ENCODE measurements at places on chromosomes 6 and 20.
A peak's percentile ranks its signal among the peaks of the same experiment; 100 is the strongest.

DNA sequence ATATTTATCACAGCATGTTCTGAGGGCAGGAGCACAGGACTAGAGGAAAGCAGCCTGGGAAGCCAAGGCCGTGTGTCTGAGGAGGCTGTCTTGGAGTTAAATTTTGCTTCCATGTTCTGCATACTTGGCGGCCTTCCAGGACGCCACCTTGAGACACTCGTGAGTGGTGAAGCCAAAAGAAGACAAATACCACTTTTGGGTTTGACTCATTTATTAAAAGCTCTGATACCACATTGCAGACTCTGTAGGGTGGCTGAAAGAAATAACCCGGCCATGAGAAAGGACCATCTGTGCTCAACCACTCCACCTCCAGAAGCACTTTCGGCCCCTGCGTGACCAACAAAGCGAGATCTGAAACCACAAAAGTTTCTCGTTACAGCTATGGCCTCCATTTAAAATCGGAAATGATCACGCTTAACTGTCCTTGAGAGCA, 120.0 kb downstream of the TMEM242 start:
- no peak for ATAC-seq

DNA sequence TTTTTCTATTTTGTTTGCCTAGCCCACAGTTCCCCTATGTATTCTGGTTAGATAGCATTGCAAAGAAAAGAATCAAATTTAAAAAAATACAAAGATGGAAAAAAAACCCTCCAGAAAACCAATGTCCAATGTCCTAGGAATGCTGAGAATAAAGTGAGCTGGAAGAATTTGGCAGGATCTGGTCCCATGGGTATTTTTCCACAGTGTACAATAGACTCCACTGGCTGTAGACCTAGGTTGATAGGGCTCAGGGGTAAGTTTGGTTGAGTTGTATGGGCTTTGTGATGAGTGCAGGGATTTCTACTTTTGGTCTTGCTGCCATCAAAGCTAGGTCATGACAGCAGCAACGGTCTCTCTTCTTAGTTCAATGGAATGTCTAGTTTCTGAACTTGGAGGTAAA, 41.5 kb downstream of the SLC22A2 start:
- no peak for ATAC-seq

GRCh38 chr20:20079102-20079784, 26.9 kb downstream of the CFAP61 start:
- ATAC-seq: no peak

DNA sequence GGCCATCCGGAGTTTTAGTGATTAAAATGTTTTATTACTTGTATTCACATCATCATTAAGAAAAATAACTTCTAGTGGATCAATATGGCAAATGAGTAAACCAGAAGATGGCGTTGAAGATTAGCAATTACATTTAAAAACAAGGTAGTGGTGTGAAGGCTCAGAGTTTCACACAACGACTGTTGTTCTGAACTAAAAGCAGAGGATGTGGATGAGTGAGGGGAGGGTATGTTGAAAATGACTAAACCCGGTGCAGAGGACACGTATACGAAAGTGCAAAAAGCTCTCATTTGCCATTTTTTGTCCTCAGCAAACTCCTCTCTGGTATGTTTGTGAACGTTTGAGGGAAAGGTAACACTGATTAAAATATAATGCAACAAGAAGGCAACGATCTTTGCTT, 1.9 kb upstream of the IRF4 start:
- no peak for ATAC-seq

GRCh38 chr20:56621730-56622129, 7.4 kb upstream of the TFAP2C start:
- no peak for ATAC-seq

GRCh38 chr6:33057222-33058150, 16.0 kb downstream of the HLA-DPA1 start:
- no peak for ATAC-seq

GRCh38 chr6:20434766-20435165, 33.1 kb downstream of the E2F3 start:
- peak; percentile 75 for ATAC-seq

- no peak for ATAC-seq
Measured at GRCh38 chr6:18488004-18488403, 100.9 kb downstream of the RNF144B start.

DNA sequence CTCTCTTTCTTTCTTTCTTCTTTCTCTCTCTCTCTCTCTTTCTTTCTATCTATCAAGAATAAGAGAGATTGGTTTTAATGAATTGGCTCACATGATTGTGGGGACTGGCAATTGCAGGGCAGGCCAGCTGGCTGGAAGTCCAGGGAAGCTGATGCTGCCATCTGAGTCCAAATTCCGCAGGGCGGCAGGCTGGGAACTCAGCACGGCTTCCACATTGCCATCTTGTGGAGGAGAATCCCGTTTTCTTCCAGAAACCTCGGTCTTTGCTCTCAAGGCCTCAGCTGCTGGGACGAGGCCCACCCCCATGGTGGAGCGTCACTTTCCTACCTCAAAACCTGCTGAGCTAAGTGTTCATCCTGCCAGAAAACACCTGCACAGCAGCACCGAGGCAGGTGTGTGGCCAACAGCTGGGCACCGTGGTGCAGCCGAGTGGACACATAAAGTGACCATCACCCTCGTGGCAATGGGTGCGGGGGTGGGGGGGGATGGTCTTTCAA, 58.8 kb upstream of the SLCO4A1 start:
- no peak for ATAC-seq

DNA sequence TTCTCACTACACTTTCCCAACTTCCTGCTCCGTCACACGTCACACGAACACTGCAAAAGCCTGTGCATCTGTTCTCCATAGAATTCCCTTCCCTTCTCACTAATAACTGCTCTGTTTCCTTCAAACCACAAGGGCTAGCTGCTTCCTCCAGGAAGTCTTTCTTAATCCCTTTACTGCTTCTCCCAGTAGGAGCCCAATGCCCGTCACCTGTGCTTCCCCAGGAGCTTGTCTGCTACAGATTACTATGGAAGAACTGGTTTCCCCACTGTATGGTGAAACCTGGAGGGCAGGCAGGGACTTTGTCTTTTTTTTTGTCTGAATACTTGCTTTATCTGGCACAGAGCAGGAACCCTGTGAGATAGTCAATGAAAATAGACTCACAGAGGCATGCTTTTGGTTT, 444.7 kb upstream of the MAP3K7 start:
- ATAC-seq: no peak

GRCh38 chr20:45087097-45087790, 13.7 kb downstream of the KCNS1 start:
- ATAC-seq: no peak

GRCh38 chr20:62025832-62026563, 39.7 kb downstream of the TAF4 start:
- ATAC-seq: peak; percentile 35

GRCh38 chr6:108557494-108558371, 3.0 kb upstream of the FOXO3 start:
- ATAC-seq: peak; percentile 47

DNA sequence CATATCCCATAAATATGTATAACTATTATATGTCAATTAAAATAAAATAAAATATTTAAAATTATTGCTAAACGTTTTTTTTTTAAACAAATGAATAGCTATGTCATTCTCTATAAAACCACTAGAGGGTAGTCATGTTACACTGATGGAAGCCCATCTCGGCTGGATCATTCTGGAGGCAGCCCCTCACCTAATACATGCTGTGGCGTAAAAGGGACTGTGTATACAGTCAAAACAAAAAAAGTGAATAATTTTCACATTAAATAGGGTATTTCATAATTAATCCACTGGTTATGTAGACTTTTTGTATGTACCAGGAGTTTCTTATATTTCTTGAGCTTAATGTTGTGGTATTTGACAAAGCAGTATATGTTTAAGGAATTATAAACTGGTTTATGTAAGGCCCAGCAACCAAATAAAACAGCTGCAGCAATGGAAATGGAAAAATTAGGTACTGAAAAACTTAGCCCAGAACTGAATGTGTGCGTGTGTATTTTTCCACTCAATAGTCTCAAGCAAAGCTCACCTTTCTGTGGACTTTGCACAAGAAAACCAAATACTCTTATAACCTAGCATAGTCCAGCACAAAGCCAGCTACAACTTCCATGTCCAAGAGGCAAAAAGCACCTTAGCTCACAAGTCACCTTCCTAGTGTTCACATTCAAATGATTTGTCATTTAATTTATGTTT, 81.7 kb downstream of the COL9A1 start:
- ATAC-seq: peak; percentile 74

DNA sequence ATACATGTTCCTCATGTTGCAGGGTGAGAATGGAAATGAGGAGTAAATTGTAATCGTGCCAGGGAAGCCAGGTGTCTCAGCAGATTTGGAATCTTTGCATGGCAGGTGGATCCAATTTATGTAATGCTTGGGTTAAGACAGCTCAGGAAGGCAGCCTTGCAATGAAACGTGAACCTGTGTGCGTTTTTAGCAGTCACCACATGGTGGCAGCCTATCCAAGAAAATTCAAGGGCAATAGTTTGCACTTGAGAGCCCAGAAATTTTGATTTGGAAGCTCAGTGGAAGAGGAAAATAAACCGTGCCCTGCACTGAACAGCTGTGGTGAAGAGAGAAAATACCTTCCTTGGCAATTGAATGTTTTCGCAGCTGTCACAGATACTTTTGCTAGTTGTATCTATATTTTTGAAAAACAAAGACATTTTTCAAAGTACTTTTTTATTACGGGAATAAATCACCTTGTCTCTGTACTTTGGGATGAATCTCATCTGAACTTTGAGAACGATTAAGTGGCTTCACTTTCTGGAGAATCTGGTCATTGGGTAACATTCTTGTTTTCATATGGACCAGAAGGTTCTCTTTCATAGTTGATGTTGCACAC, 26.5 kb downstream of the MTHFD1L start:
- ATAC-seq: peak; percentile 69

- peak; percentile 31 for ATAC-seq
Measured at GRCh38 chr6:41286544-41287346, at the start of gene TREM1. TSS of gene TREM1 (minus strand) at chr6:41286682. CDS start at chr6:41286655, 27 bp downstream.

DNA sequence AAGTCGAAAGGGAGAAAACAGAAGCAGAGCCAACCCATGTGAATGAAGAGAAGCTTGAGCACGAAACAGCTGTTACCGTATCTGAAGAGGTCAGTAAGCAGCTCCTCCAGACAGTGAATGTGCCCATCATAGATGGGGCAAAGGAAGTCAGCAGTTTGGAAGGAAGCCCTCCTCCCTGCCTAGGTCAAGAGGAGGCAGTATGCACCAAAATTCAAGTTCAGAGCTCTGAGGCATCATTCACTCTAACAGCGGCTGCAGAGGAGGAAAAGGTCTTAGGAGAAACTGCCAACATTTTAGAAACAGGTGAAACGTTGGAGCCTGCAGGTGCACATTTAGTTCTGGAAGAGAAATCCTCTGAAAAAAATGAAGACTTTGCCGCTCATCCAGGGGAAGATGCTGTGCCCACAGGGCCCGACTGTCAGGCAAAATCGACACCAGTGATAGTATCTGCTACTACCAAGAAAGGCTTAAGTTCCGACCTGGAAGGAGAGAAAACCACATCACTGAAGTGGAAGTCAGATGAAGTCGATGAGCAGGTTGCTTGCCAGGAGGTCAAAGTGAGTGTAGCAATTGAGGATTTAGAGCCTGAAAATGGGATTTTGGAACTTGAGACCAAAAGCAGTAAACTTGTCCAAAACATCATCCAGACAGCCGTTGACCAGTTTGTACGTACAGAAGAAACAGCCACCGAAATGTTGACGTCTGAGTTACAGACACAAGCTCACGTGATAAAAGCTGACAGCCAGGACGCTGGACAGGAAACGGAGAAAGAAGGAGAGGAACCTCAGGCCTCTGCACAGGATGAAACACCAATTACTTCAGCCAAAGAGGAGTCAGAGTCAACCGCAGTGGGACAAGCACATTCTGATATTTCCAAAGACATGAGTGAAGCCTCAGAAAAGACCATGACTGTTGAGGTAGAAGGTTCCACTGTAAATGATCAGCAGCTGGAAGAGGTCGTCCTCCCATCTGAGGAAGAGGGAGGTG, 38.7 kb downstream of the ZBTB2 start:
- no peak for ATAC-seq

DNA sequence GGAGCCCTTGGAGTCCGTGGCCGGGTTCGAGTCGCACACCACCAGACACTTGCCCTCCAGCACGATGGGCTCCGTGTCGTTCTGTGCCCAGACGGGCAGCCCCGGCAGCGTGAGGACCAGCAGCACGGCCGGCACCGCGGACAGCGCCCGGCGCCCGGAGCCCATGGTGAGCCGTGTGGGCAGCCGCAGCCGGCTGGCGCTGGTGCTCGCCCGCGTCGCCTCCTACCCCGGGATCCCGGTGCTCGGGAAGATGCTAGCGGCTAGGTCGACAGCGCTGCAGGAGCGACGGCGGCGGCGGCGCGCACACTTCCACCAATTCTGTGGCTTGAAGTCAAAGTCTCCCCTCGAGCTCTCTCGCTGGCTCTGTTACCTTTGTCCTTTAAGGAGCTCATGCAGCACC, 1.3 kb downstream of the CBLN4 start:
- ATAC-seq: peak; percentile 79

DNA sequence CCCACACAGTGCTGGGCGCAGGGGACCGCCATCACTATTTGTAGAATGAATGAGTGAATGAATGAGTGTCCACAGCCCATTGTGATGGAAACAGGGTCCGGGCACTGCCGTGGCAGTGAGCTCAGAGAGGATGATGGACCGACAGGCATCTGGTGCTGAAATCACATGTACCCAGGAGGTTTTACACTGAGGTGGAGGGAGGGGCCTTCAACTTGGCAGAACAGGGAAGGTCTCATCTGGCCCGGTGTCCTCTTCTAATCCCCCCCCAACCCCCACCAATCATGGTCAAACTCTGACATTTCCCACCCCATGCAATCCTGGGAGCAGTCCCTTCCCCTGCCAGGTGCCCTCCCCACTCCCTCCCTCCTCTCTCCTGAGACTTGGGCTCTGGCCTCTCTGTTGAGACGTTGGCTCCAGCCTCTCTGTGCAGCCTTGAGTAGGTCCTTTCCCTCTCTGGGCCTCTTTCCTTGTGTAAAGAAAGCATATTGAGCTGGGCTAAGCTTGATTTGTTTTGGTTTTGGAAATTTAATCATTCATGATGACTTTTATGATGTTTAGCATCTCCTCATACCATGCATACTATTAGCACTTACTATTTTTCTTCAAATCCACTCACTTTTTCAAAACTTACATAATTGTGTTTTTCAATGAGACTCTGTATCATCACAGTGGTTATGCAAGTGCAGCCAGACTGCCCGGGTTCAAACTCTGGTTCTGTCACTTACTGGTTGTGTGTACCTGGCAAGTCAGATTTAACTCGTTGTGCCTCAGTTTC, 10.8 kb downstream of the KIAA1755 start:
- no peak for ATAC-seq

GRCh38 chr20:9149796-9150195, 80.9 kb downstream of the PLCB4 start:
- ATAC-seq: no peak

DNA sequence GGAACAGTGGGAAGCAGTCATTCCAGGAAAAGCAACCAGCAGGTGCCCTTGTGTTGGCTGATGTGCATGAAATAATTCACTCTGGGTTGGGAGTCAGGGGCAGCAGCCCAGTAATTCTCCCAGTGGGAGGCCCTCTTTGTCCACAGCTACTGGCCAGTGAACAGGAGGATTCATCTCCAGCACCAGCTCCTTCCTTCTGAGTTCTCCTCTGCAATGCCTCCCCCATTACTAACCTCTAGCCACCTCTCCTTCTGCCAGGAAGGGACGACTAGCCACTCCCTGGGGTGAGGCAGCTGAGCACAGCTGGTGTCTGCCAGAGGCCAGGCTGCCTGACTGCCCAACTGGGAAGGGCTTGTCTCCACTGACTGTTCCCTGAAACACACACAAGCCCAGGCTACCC, 12.5 kb upstream of the R3HDML start:
- ATAC-seq: no peak

All from motor neuron (in vitro differentiated cells).